ENCODE measurements at places on chromosomes 12 and 14. TPM values are rescaled to one million over a fixed set of nuclear protein-coding genes. Genes with fewer than 3 reads are reported as not detected.

DNA sequence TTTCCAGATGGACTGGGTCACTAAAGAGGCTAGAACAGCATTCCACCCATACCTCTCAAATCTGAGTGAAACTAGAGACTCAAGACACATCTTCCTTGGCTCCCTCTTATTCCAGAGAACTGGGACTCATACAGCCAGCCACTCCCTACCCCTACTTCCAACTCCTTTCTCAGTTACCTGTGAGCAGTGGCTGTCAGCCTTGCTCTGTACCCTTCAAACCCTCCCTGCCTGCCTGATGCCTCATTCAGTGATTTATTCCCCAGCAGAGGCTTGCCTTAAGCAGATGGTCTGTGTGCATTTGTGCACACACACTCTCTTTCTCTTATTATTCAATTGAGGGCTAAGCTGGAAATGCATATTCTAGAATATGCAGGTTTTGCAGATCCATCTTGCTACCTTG, 14.6 kb downstream of the GPR84 start:
- no peak for DNase-seq
- H3K27me3 ChIP-seq: no peaks in the 10 kb centered on the region
- H3K27ac ChIP-seq: no peak overlapping the region
- H3K4me3 ChIP-seq: no peak overlapping the region

GRCh38 chr12:25698772-25699171, 145.7 kb upstream of the LMNTD1 start:
- no peak overlapping the region for H3K27ac ChIP-seq
- no peaks in the 10 kb centered on the region for H3K4me1 ChIP-seq
- H3K36me3 ChIP-seq: no peaks in the 10 kb centered on the region

PMEL gene
- 0.43 TPM for total RNA-seq

- no peaks in the 10 kb centered on the region for H3K27me3 ChIP-seq
- H3K4me3 ChIP-seq: no peak overlapping the region
- H3K36me3 ChIP-seq: no peaks in the 10 kb centered on the region
- H3K27ac ChIP-seq: no peak overlapping the region
- DNase-seq: no peak
Measured at GRCh38 chr12:3333583-3333982, 157.4 kb upstream of the PRMT8 start.

DNA sequence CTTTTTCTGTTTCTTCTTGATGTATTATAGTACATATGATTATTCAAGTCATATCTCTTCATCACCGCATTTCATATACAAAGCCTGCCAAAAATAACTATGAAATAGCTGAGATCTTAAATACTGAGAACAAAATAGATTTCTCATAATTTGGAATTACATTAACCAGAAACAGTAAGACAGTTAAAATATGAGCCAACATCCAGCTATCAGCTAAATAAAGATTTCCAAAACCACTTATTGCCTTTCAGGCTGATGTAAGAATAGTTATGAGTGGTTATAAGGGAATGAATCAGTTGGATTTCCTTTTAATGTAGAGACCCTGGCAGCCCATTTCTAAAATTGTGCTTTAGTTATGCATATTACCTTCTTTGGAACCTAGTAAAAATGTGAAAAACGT, 47.4 kb downstream of the TMEM117 start:
- no peaks in the 10 kb centered on the region for H3K36me3 ChIP-seq
- H3K4me3 ChIP-seq: no peak overlapping the region
- DNase-seq: no peak
- H3K4me1 ChIP-seq: no peaks in the 10 kb centered on the region

DNA sequence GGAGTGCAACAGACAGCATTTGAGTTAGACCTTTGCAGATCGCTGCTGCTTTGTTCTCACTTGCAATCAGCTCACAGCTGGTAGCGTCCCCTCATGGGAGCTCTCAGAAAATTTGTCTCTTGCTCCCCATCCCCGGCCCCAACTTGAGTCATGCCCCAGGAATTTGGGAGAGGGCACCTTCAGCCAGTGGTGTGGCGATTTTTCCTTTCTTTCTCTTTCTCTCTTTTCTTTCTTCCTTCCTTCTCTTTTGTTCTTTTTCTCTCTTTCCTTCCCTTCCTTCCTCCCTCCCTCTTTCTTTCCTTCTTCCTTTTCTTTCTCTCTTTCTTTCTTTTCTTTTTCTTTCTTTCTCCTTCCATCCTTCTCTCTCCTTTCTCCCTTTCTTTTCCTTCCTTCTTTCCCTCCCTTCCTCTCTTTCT, 34.2 kb upstream of the MAP1LC3B2 start:
- peaks cover 9% of the 10 kb centered on the region for H3K4me1 ChIP-seq
- no peaks in the 10 kb centered on the region for H3K27me3 ChIP-seq
- DNase-seq: peak; percentile 23
- no peak overlapping the region for H3K27ac ChIP-seq

ENDOU gene
- 0.31 TPM for total RNA-seq

GRCh38 chr12:111445726-111446581, 40.2 kb downstream of the SH2B3 start:
- peaks cover 38% of the 10 kb centered on the region for H3K4me1 ChIP-seq
- H3K27ac ChIP-seq: peak overlapping the region; percentile 76
- peaks cover 41% of the 10 kb centered on the region for H3K36me3 ChIP-seq
- no peak overlapping the region for H3K4me3 ChIP-seq

- peak overlapping the region; percentile 88 for H3K27ac ChIP-seq
- H3K4me1 ChIP-seq: peaks cover 37% of the 10 kb centered on the region
- no peak overlapping the region for H3K4me3 ChIP-seq
- H3K27me3 ChIP-seq: no peaks in the 10 kb centered on the region
Measured at GRCh38 chr12:124381456-124382296, 86.8 kb downstream of the RFLNA start.

FIGNL2 gene
- 0.89 TPM for total RNA-seq

GRCh38 chr12:8696442-8697090, 1.2 kb upstream of the RIMKLB start:
- no peaks in the 10 kb centered on the region for H3K27me3 ChIP-seq
- DNase-seq: no peak
- H3K4me3 ChIP-seq: no peak overlapping the region
- H3K36me3 ChIP-seq: no peaks in the 10 kb centered on the region

GRCh38 chr12:11684393-11684792, 34.9 kb downstream of the ETV6 start:
- H3K4me3 ChIP-seq: no peak overlapping the region
- no peaks in the 10 kb centered on the region for H3K27me3 ChIP-seq
- H3K36me3 ChIP-seq: no peaks in the 10 kb centered on the region
- no peak overlapping the region for H3K27ac ChIP-seq

DNA sequence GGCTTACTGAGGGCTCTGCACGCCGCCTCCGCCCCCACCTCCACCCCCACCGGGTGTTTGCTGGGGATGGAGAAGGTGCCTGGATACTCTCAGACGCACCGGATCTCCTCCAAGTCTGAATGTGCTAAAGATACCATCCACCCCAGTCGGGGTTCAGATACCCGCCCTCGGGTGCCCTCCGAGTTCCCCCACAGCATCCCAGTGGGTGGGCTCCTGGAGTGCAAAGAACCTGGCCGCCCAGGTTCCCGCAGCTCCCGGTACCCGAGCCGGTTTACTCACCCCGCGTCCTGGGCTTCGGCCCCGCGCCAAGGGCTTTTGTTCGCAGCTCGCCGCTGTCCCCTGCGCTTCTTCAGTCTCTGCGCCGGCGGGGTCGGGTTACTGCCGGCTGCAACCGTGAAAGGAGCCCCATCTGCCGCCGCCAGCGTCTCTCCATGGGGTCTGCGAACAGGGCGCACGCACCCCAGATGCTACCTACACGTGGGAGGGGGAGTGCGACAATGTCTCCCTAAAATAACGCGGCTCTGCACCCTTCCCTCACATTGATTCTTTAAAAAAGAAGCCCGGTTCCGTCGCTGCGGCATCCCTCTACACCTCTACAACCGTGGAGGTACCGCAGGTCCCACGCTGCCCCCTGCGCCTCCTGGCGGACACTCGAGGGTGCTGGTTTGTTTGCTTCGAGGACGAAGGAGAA, at the start of gene CCDC177:
Gene CCDC177 (minus strand): TSS at position 609 of the 691 bp plus-strand sequence. CDS start 1,249 bp downstream, outside the sequence.
- DNase-seq: peak; percentile 60
- H3K36me3 ChIP-seq: no peaks in the 10 kb centered on the region
- H3K4me1 ChIP-seq: no peaks in the 10 kb centered on the region
- no peak within 1 kb of the TSS for H3K27ac ChIP-seq
- H3K4me3 ChIP-seq: no peak within 1 kb of the TSS

TSHR gene
- not detected for total RNA-seq

GRCh38 chr12:78275886-78276285, 445.2 kb downstream of the NAV3 start:
- DNase-seq: no peak
- no peak overlapping the region for H3K4me3 ChIP-seq
- no peaks in the 10 kb centered on the region for H3K36me3 ChIP-seq

ACSM4 gene
- not detected for total RNA-seq

DNA sequence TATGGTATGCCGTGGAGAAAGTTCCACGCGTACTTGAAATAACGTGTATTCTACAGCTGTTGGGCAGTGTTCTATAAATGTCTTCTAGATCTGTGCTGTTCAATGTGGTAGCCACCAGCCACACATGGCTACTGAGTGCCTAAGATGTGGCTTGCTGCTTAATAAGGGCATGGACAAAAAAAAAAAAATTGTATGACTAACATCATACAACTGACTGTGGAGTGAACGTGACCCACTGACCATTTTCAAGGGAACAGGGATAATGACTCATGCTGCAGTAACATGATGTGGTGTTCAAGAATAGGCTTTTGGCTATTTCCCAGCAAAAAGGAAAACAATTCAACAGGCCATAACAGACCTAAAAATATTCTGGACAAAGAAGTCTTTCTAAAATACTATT, 13.0 kb downstream of the ATG14 start:
- no peak overlapping the region for H3K27ac ChIP-seq
- peaks cover 7% of the 10 kb centered on the region for H3K36me3 ChIP-seq
- peak; percentile 15 for DNase-seq
- no peaks in the 10 kb centered on the region for H3K27me3 ChIP-seq

TAS2R31 gene
- 3.2 TPM for total RNA-seq

DNA sequence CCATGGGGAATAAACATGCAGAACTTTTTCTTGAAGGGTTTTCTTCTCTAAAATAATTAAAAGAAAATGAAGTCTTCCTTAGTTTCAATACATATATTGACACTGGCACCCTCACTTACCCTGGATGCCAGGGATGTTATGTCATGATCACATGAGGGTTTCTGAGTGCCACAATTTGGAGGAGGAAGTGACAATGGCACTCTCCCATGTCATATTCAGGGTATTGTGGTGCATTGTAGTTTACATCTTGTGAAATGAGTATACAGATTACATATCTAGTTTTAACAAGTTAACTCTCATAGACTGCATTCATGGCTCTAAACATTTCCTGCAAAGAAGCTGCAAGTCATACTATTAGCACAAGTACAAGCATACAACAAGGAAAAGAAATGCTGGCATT, 37.7 kb downstream of the CCDC177 start:
- no peaks in the 10 kb centered on the region for H3K4me1 ChIP-seq
- H3K27me3 ChIP-seq: no peaks in the 10 kb centered on the region
- DNase-seq: no peak
- H3K27ac ChIP-seq: no peak overlapping the region
- no peaks in the 10 kb centered on the region for H3K36me3 ChIP-seq
- no peak overlapping the region for H3K4me3 ChIP-seq

DAO gene
- total RNA-seq: not detected

GRCh38 chr12:60257063-60257462, 661.2 kb downstream of the SLC16A7 start:
- H3K36me3 ChIP-seq: no peaks in the 10 kb centered on the region
- no peaks in the 10 kb centered on the region for H3K27me3 ChIP-seq
- DNase-seq: no peak
- H3K4me1 ChIP-seq: no peaks in the 10 kb centered on the region
- no peak overlapping the region for H3K4me3 ChIP-seq

GRCh38 chr12:89366676-89367364, 14.5 kb upstream of the DUSP6 start:
- H3K4me3 ChIP-seq: no peak overlapping the region
- no peaks in the 10 kb centered on the region for H3K4me1 ChIP-seq
- no peak for DNase-seq
- H3K36me3 ChIP-seq: peaks cover 4% of the 10 kb centered on the region

DNA sequence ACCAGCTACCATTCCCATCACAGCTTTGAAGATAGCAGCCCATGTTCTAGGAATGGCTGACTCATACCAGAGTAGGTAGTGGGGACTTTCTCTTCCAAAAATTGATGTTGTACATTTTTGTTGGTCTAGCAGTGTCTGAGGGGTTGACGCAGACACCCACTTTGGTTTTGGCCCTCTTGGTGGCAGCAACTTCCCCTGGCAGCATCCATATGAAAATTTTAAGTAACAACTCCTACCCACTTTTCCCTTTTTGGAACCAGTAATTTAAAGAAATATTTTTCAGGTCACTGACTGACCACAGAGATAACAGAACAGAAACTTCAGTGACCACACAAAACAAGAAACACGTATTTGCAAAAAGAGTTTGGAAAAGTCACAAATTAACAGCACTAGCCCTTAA, 162.0 kb upstream of the TMCC3 start:
- no peak overlapping the region for H3K4me3 ChIP-seq
- no peaks in the 10 kb centered on the region for H3K4me1 ChIP-seq
- DNase-seq: no peak
- H3K27ac ChIP-seq: no peak overlapping the region
- no peaks in the 10 kb centered on the region for H3K27me3 ChIP-seq
- H3K36me3 ChIP-seq: no peaks in the 10 kb centered on the region

GRCh38 chr14:96050482-96050881, 11.3 kb downstream of the C14orf132 start:
- no peaks in the 10 kb centered on the region for H3K4me1 ChIP-seq
- H3K4me3 ChIP-seq: no peak overlapping the region
- DNase-seq: no peak

- peak; percentile 97 for DNase-seq
- no peak overlapping the region for H3K27ac ChIP-seq
- H3K36me3 ChIP-seq: no peaks in the 10 kb centered on the region
- no peak overlapping the region for H3K4me3 ChIP-seq
Measured at GRCh38 chr12:119375075-119375882, 40.8 kb downstream of the CCDC60 start.

- H3K4me1 ChIP-seq: peaks cover 4% of the 10 kb centered on the region
- no peak overlapping the region for H3K27ac ChIP-seq
- no peaks in the 10 kb centered on the region for H3K36me3 ChIP-seq
- H3K27me3 ChIP-seq: no peaks in the 10 kb centered on the region
Measured at GRCh38 chr12:1740161-1740948, 49.5 kb downstream of the ADIPOR2 start.

DNA sequence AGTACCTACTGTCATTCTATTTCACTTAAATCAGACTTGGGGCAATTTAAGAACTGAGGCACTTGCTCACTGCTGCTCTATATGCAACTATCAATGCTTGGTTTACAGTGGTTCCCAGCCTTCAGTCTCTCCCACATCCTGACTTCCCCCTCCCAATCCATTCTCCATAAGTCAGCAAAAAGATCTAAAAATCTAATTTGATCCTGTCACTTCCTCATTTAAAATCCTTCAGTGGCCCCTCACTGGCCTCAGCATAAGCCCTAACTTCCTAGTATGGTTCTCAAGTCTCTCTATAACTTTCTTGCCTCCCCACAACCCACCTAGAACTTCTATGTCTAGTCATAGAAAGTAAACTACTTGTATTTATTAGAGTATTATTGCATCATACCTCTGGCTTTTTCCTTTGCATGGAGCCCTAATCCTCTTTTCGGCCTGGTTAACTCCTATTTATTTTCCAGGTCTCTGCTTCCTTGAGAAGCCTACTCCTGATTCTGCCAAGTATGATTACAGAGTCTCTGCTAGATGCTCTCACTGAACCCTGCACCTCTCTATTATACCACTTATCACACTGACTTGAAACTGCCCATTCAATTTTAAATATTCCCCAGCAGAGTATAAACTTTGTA, 130.6 kb downstream of the RALGAPA1 start:
- H3K36me3 ChIP-seq: peaks cover 15% of the 10 kb centered on the region
- H3K4me1 ChIP-seq: no peaks in the 10 kb centered on the region
- DNase-seq: no peak
- H3K4me3 ChIP-seq: no peak overlapping the region
- no peak overlapping the region for H3K27ac ChIP-seq
- H3K27me3 ChIP-seq: no peaks in the 10 kb centered on the region

Data from lung (tissue), 17 donors.